ENCODE measurements at places on chromosomes 4 and X.
A peak's percentile ranks its signal among the peaks of the same experiment; 100 is the strongest.

GRCh38 chr4:15963576-15963975 lies 601 bp upstream of the FGFBP2 start:
- no peak overlapping the region for H3K27ac ChIP-seq
- no peaks in the 10 kb centered on the region for H3K36me3 ChIP-seq
- H3K4me1 ChIP-seq = no peaks in the 10 kb centered on the region
- H3K27me3 ChIP-seq = no peaks in the 10 kb centered on the region

GRCh38 chr4:15958562-15958961 lies 4.4 kb downstream of the FGFBP2 start:
- H3K36me3 ChIP-seq = no peaks in the 10 kb centered on the region
- DNase-seq = no peak
- H3K4me1 ChIP-seq = no peaks in the 10 kb centered on the region
- H3K4me3 ChIP-seq = no peak overlapping the region

GRCh38 chr4:52964011-52964410 lies 101.9 kb downstream of the RASL11B start:
- no peaks in the 10 kb centered on the region for H3K36me3 ChIP-seq
- H3K27ac ChIP-seq = no peak overlapping the region
- H3K27me3 ChIP-seq = no peaks in the 10 kb centered on the region

DNA sequence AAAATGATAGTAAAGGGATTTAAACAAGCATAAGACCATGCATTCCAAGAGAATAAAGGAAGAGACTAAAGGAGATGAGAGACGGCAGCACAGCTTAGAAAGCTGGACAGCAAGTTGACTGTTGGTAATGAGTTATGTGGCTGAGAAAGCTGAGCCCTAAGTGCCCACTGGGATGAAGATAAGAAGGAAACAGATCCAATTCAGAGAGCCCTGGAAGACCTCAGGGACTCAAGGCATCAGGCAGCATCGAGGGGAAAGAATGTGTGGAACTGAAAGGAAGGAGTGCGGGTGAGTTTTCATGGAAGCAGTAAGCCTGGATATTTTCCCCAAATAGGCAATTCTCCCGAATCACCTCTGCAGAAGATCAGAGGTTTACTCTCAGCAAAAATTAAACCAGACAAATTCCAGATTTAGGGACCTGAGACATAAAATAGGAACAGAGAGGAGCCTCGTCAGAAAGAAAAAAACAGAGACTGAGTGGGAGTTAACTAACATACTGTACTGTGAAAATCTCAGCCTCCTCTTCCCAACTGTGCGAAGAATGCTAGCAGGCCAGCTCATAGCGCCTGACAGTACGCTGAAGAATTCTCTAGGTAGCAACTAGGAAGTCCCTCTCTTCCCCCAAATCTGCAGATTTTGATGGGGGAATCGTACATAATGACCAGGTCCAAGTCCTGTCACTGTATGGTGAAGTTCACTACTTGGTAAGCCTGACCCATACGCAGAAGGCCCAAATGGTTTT lies 187.7 kb upstream of the TAPT1 start:
- no peaks in the 10 kb centered on the region for H3K36me3 ChIP-seq
- no peak overlapping the region for H3K27ac ChIP-seq
- peak; percentile 29 for DNase-seq
- H3K4me1 ChIP-seq = no peaks in the 10 kb centered on the region

DNA sequence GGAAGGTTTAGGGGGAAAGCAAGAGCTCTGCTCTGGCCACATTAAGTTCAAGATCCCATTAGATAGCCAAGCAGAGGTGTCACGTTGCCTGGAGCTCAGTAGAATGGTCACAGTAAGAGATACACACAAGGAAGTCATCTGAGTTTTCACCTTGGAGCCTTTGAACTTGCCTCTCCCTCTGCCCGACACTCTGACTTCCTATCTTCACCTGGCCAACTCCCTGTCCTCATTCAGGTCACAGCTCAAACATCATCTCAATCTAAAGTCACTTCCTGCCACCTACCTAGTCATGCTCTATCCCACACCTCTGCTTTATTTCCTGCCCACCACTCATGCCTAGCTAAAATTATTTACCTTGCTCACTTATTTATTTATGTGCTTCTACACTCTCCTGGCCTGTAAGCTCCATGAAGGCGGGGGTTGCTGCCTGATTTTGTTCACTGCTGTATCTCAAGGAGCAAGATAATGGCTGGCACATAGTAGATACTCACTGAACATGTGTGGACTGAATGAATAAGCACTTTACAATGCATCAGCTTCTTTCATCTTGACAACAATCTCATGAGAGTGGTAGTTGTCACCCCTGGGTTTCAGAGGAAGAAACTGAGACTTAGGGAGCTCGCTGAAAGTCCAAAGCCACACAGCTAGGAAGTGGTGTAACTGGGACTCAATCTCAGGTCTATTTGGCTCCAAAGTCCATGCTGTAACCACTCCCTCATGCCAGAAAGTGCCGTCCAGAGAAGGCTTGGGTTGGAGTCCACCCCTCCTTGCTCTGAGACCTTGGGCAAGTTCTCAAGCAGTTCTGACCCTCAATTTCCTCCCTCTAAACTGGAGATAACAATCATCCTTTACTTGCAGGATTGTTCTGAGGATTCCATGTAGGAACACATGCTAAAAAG lies 40.3 kb downstream of the EFNB1 start:
- DNase-seq = no peak
- no peaks in the 10 kb centered on the region for H3K36me3 ChIP-seq
- no peaks in the 10 kb centered on the region for H3K27me3 ChIP-seq
- no peaks in the 10 kb centered on the region for H3K4me1 ChIP-seq

- H3K4me1 ChIP-seq = no peaks in the 10 kb centered on the region
- H3K27me3 ChIP-seq = peaks cover 8% of the 10 kb centered on the region
- no peaks in the 10 kb centered on the region for H3K36me3 ChIP-seq
Observed at GRCh38 chrX:40007756-40008705, 89.7 kb downstream of the BCOR start.

Data from kidney (tissue), 22 donors.